Thyroid gland (tissue), 4 donors: ENCODE measurements at places on chromosomes 16 and 17. TPM values are rescaled to one million over a fixed set of nuclear protein-coding genes. Genes with fewer than 3 reads are reported as not detected.

Gene TANGO6
- 20.5 TPM for total RNA-seq

Gene HLF
- total RNA-seq: 39.4 TPM

Gene TPSD1
- total RNA-seq: not detected

Gene ADORA2B
- not detected for total RNA-seq

Gene CFAP20
- 66.6 TPM for total RNA-seq

Gene PIPOX
- 0.58 TPM for total RNA-seq

Gene C17orf50
- not detected for total RNA-seq

Gene EVI2A
- 2.0 TPM for total RNA-seq

Gene RTN4RL1
- total RNA-seq: 2.3 TPM

Gene CCL4L2
- not detected for total RNA-seq

Gene CHD9NB
- not detected for total RNA-seq

Gene PDXDC1
- 153 TPM for total RNA-seq

Gene CNEP1R1
- total RNA-seq: 9.6 TPM

Gene ACSM5
- 8.8 TPM for total RNA-seq

Gene GPR142
- not detected for total RNA-seq

Gene KRTAP9-4
- not detected for total RNA-seq

Gene STX4
- 26.8 TPM for total RNA-seq

Gene RGS11
- total RNA-seq: 0.73 TPM

Gene TMEM204
- 85.3 TPM for total RNA-seq
